ENCODE measurements at places on chromosomes 1 and 21.
A peak's percentile ranks its signal among the peaks of the same experiment; 100 is the strongest.

- H3K4me3 ChIP-seq, result no peak overlapping the region
- no peak for DNase-seq
- H3K27me3 ChIP-seq, result no peaks in the 10 kb centered on the region
These were observed 144.0 kb downstream of the KIF26B start for GRCh38 chr1:245298781-245299180.

DNA sequence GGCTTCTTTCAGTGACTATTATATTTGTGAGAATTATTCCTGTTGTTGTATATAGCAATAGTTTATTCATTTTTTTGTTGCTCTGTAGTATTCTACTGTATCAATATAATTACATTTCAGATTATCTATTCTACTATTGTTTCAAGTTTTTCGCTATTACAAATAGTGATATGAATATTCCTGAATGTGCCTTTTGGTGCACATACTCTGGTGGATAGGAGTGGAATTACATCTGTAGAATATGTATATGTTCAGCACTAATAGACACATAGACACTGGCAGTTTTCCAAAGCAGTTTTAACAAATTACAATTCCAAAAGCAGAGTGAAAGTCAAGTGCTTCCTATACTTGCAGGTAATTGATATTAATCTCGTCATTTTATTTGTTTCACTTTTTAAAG is 696.2 kb upstream of the PRMT6 start:
- no peaks in the 10 kb centered on the region for H3K27me3 ChIP-seq
- no peak overlapping the region for H3K27ac ChIP-seq
- no peaks in the 10 kb centered on the region for H3K4me1 ChIP-seq
- no peak for DNase-seq
- no peaks in the 10 kb centered on the region for H3K36me3 ChIP-seq

GRCh38 chr21:45033791-45034555 is 40.4 kb upstream of the ADARB1 start:
- DNase-seq, result no peak
- no peak overlapping the region for H3K27ac ChIP-seq
- H3K36me3 ChIP-seq, result no peaks in the 10 kb centered on the region
- H3K4me1 ChIP-seq, result no peaks in the 10 kb centered on the region

- H3K27me3 ChIP-seq, result no peaks in the 10 kb centered on the region
- no peak overlapping the region for H3K27ac ChIP-seq
- no peaks in the 10 kb centered on the region for H3K36me3 ChIP-seq
- DNase-seq, result no peak
- H3K4me3 ChIP-seq, result no peak overlapping the region
These were observed 155.4 kb upstream of the DUSP10 start for GRCh38 chr1:221897321-221897721.

DNA sequence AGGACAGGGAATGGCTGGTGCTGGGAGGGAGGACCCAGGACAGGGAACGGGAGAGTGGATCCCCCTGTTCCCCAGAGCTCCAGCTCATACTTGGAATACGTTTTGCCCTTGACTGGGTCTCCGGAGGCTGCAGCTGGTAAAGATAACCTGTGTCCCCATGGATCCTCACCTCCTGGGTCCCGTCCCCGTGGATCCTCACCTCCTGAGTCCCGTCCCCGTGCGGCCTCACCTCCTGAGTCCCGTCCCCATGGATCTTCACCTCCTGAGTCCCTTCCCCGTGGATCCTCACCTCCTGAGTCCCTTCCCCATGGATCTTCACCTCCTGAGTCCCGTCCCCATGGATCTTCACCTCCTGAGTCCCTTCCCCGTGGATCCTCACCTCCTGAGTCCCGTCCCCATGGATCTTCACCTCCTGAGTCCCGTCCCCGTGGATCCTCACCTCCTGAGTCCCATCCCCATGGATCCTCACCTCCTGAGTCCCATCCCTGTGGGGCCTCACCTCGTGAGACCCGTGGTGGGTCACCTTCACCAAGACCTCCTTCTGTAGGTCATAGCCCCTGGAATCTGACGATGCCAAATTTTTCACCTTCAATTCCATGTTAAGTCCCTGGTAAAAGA is 61.4 kb downstream of the SCCPDH start:
- peaks cover 15% of the 10 kb centered on the region for H3K4me1 ChIP-seq
- H3K36me3 ChIP-seq, result no peaks in the 10 kb centered on the region
- no peak for DNase-seq

- H3K4me3 ChIP-seq, result no peak overlapping the region
- no peaks in the 10 kb centered on the region for H3K4me1 ChIP-seq
- no peak for DNase-seq
- no peaks in the 10 kb centered on the region for H3K36me3 ChIP-seq
These were observed 314.3 kb downstream of the HHIPL2 start for GRCh38 chr1:222233444-222234158.

DNA sequence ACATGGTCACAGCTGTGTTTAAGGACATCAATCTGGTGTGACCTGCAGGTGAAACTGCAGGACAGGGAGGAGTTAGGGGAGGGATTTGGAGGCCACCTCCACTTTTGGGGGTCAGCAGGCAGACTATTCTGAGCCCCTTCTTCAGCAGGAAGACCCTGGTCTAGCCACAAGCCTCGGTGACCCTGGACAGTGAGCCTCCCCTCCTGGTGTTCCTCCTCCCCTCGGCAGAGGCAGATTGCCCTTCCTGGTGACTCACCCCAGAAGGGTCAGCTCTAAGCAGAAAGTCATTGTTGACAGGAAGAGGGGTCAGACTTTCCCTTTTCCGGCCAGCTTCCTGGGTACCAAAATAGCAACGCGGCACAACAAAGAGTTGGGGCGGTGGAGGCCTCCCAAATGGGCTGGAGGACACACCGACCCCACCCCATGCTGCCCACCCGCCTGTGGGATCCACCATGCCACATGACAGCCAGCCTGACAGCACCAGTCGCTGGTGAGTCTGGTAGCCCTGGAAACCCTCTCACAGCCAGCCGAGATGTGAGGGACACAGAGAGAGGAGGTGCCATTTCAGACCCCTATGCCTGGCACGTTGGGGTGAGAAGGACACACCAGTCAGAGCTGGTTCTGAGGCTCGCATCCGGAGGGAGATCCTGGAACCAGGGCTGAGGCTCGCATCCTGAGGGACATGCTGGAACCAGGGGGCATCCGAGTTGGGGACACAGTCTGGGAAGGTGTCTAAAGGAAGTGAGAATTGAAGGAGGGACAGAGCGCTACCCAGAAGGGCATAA is 14.7 kb upstream of the CSF1 start:
- no peaks in the 10 kb centered on the region for H3K36me3 ChIP-seq
- H3K27me3 ChIP-seq, result no peaks in the 10 kb centered on the region
- peak; percentile 85 for DNase-seq
- peaks cover 43% of the 10 kb centered on the region for H3K4me1 ChIP-seq

DNA sequence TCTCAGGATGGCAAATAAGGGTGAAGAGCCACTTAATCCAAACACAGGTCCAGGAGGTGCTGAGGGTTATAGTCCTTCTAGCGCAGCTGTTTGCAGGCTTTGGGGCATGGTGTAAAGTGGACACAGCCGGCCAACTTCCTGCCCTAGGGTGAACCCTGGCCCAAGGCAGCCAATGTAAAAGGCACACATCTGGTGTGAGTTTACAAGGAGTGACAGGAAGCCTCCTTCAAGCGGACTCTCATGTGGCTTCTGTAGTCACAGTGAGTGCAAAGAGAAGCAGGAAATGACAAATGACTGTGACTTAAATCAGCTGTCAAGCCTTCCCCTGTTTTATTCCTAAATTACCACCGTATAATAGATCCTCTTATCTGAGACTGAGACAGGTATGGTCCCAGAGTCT is 213.0 kb downstream of the CRB1 start:
- no peaks in the 10 kb centered on the region for H3K27me3 ChIP-seq
- no peak overlapping the region for H3K4me3 ChIP-seq
